NCI-H1694 (cell line): ENCODE measurements at places on chromosomes 3 and 15.
A peak's percentile ranks its signal among the peaks of the same experiment; 100 is the strongest.

- DNase-seq = peak; percentile 69
Measured at GRCh38 chr3:127652246-127652995, 20.3 kb upstream of the ABTB1 start.

- DNase-seq = peak; percentile 41
Measured at GRCh38 chr3:16516695-16517481, 3.4 kb upstream of the RFTN1 start.

DNA sequence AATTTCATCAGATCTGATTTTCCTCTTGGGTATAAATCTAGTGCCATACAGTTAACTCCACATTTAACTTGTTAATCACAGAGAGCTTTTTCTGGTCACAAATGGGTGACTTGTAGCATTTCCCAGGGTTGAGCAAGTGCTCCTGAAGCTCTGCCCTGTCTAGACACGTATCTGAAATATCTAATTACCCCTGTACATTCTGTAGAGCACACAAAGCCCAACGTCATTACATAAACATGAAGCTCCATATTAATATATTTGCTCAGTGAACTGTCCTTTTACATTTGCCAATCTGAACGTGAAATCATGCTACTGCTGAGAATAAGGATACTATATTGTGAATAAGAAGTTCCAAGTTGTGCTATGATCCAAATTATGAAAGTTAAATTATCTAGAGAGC, 49.0 kb downstream of the THBS1 start:
- peak; percentile 3 for DNase-seq

GRCh38 chr3:154507727-154508126, 77.7 kb upstream of the GPR149 start:
- no peak for DNase-seq

- no peak for DNase-seq
Measured at GRCh38 chr3:77086408-77086807, 46.5 kb downstream of the ROBO2 start.

DNA sequence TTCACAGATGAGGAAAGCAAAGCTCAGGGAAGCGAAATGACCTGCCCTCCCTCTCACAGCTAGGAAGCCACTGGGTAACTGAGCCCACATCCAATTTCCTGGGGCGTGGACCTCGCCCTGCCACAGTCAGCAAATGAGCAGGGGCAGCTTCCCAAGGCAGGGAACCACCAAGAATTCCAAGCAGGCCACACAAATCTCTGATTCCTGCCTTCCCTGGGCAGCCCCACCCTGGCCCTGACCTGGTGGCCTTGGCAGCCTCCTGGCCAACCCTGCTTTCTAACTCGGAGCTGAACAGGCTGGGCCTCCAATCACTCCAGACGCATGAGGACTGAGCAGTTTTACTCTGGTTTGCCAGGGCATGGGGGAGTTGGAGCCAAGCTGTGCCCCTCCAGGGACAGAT, 203.7 kb upstream of the TLE3 start:
- DNase-seq = no peak

DNA sequence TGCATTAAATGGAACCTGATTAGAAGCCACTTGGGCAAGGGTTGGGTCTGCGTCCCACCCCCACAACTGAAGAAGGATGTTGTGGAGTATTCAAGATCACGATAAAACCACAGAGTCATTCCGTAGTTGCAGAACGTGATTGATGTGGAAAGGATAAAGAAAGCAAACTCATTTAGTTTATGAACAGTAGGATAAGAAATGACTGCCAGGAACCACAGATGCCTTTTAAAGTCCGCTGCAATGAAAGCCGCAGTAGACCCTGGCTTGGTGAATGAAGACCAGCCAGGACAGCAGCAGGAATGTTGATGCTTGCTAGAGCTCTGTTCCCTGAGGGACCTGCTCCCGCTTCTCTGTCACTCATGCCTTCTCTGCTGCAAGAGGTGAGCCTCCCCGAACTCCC, 111.5 kb downstream of the GABRG3 start:
- DNase-seq = no peak

GRCh38 chr3:176513604-176514003, 683.7 kb downstream of the TBL1XR1 start:
- DNase-seq = no peak

- no peak for DNase-seq
Measured at GRCh38 chr3:128801779-128802380, 75.9 kb downstream of the RAB7A start.

DNA sequence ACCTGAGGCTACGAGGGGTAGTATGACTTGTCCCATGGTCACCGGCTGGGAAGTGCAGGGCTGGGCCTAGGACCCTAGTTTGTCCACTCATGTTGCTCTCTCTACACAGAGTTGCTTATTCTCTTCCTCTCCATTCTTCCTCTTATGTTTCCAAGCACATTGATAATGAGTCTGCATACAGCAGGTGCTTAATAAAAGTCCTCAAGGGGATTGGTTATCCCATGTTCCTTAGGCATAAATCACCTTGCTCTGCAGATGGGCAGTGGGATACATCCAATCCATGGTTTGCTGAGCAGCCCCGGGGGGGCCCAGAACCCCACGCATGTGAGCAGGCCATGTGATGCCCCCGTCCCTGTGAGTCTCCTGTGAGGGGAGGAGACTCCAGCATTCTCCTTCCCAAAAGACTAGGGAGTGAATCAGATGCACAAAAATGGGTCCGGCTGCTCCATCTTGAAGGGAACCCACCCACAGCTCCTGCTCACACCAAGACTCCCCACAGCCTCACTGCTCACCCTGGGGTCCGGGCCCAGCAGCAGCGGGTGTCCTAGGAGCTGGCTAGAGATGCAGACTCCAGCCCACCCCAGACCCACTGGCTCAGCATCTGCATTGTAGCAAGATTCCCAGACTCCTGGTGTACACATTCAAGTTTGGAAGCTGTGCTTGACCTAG, 139.9 kb downstream of the NUP210 start:
- no peak for DNase-seq

DNA sequence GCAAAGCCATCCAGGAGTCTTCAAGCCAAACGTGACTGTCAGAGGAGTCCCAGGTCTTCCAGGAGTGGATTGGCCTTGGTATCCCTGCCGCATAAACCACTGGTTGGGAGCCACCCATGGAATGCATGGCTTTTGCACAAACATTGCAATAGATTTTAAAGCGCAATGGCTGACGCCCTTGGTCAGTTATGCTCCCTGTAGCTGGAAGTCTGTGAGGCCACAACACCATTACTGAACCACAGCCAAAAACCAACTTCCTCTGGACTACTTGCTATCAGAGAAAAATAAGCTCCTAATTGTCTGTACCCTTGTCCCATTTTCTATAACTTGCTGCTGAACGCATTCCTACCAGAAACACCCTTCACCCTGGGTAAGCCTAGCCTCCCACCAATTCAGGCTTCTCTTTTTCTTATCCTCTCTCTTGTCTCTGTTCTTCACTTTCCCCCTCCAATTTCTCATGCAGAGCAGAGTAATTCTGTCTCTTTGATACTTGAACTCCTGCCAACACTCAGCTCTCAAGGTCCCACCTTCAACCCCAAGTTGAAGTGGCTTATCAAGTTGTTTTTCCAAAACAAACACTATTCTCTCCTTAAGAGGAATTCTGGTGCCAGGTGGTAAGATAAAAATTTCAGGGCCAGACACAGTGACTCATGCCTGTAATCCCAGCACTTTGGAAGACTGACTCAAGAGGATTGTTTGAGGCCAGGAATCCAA, 176.4 kb upstream of the UBE2E1 start:
- no peak for DNase-seq

- DNase-seq = no peak
Measured at GRCh38 chr15:23397779-23398178, 43.2 kb downstream of the GOLGA8S start.

DNA sequence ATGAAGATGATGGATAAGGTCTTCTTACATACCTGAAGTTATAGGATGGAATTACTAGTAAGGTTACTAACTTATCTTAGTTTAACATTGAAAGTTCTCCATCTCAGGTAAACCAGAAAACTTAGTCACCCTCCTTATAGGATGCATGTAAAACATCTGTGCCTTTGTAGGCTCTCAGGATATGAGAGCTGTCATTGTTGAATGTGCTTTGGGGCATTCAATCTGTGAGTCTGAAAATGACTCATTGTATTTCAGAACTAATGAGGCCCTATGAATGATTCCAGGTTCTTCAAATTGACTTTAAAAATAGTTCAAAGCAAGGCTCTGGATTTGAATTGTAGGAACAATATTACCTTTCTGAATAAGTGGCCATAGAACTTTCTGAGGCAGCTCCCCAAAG, 237.7 kb upstream of the AZI2 start:
- DNase-seq = no peak
